ENCODE measurements at places on chromosomes 4 and X.

GRCh38 chrX:5549512-5549911 is 679.2 kb downstream of the NLGN4X start:
- DNase-seq = no peak

GRCh38 chrX:46627711-46628419 is 54.3 kb downstream of the CHST7 start:
- peak; percentile 10 for DNase-seq

DNA sequence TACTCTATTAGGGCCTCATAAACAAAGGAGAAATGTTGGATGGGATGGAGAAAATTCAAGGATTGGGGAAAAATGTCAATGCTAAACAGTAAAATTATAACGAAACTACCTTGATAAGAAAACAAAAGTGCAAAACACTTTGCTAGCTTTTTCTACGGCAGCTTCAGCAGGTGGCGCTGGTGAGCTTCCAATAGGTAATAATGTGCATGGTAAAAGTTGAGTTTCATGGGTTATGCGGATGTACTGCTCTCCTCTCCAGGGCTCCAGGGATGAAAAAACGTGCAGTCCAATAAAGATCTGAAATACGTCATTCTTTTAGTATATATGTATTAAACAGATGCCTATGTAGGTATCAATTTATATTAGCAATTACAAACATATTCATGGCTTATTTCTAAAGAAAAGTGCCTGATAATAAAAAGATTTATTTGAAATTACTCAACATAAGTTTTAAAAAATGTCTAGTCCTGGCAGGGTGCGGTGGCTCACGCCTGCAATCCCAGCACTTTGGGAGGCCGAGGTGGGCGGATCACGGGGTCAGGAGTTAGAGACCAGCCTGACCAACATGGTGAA is 239.6 kb downstream of the GRXCR1 start:
- DNase-seq = peak; percentile 13

DNA sequence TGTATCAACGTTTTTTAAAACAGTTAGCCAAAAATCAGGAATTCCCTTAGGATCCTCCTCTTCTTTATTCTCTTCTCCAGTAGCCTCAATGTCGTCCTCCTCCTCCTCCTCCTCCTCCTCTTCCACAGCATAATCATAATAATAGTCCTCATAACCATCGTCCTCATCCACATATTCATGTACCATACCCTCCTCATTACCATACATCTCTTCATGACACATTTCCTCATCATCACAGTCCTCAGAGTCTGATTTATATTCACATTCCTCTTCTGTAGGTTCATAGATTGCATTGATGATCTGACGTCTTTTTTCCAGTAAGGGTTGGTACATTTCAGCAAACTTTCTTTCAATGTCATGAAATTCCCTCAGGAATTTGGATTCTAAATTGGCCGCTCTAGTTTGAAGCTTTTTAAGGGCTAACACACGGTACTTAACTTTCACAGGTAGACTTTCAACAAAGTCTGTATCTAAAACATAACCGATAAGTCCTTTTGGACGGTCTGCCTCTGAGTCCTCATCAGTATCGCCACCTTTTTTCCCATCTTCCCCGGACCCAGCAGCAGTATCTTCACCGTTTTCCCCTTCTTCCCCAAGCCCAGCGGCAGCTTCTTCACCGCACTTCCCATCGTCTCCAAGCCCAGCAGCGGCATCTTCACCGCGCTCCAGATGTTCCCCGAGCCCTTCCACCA is 771 bp downstream of the NAP1L2 start:
- DNase-seq = no peak

DNA sequence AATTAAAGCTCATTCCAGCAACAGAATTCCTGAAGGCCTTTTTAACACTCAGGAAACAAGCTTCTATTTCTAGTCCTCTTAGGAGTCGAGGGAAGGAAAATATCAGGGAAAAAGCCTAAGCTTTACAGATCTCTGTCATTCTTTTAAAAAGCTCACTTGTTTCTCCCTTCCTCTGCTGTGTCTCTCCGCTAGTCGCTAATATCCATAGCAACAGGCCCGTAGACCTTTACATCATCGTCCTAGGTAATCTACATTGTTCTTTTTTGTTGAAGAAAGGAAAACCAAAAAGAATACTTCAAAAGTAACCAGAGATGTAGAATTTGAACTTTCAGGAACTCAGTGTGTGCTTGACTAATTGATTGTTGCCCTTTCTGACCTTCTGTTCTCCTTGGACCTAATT is 45.9 kb upstream of the MTMR1 start:
- DNase-seq = no peak

Measured in NCI-H69 (cell line).